Stimulated activated CD8-positive, alpha-beta memory T cell treated with anti-CD3 and anti-CD28 coated beads, Interleukin-4, amount 100 ng/mL, for 24 hours (primary cell): ENCODE measurements at places on chromosomes 11 and 22.

DNA sequence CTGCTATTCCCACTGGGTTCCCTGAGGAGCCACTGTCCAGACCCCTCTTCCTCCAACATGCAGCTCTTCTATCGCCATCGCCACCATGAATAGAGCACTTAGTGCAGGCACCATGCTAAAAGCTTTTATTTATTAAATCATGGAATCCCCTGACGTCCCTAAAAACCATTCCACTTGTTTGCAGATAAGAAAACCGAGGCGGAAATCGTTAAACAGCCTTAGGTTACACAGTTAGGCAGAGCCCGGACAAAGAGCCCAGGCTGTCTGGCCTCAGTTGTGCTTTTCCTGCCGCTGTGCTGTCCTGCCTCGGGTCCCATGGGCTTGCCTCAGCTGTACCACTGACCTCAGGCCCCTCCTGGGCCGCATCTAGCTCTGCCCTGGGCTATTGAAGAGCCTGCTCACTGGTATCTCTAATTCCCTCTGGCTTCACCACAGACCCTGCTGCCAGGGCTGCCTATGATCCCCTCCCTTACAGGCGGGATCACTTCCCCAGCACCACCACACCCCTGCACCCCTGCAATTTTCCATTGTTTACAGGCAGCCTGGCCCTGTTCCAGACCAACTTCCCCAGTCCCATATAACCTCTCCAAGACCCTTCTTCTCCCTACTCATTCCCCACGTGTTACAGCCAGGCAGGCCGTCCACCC lies 13.0 kb upstream of the TUB start:
- DNase-seq: no peak

DNA sequence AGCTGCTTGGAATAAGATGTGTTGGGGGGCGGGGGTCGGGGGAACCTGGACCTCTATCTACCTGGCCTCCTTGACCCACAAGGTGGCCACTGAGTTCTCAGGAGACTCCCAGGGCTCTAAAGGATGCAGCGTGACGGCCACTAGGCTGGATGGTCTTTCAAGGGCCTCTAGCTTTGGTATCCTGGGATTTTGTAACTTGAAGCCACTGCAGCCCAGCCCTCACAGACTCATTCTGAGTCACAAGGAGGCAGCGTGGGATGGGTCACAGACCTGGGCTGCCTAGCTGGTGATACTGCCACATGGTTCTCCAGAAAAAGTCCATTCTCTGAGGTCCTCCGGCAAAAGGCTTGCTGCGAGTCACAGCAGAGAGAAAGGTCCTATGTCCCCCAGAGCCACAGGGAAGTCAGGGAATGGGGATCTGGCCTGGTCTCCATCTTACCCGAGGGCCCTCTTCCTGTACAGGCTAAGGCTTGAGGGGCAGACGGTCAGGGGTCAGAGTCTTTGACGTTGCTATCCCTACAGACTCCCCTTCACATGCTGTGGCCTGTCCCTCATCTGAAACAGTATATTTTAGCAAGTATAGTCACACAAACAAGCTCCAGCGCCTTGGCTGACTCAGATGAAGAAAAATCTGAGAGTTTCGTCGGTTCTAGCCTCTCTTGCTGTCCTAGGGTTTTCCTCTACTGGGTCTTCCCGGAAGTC lies 52.4 kb downstream of the KCNC1 start:
- no peak for DNase-seq

DNA sequence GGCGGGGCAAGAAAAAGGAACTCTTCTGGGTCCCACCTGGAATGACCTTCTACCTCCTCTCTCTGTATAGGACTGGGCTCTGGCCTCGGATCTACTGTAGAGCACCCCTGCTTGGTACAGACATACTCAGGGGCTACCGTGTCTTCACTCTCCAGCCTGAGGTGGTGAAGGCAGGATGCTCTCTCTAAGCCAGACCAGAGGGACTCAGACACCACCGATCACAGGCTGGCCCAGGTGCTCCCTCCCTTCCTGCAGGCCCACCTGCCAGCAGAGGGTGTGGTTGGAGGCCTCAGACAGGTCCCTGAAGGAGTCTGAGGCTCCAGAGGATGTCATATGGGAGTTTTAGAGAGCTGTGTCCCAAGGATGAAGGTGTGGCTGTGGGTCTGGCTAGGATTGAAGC lies 4.1 kb downstream of the NHERF4 start:
- DNase-seq: no peak

DNA sequence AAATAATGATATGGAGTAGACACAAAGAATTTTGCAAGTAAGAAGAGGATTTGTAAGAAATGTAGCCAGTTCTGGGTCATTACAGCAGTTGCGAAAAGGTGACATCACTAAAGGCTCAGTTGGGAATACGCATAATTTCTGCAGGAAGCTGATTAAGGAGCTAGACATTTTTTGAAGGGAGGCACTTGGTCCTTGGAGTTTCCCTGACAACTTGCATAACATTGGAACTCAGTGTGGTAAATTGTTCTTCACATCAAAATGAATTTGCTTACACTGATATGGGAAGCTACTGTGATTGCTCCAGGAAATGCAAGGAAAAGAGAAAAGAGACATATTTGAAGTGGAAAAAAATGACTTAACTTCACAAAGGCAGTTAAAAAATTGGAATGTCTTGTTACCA lies 626.1 kb downstream of the NELL1 start:
- no peak for DNase-seq

DNA sequence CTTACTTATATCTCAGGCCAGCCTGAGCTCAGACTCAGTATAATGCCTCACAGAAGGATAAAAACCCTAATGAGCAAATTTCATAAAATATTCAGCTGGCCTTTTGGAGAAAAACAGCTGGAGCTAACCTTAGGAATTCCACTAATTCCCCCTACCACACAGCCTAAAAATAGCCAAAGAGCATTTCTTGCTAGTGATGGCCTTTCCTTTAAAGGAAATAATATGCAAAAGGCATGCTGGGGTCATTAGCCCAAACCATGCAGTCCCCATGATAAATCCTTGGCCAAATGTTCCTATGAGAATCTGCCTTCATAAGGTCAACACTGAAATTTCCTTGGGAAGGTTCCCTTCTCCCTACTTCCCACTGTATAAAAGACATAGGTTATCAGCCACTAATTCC lies 38.2 kb downstream of the SYTL2 start:
- no peak for DNase-seq

DNA sequence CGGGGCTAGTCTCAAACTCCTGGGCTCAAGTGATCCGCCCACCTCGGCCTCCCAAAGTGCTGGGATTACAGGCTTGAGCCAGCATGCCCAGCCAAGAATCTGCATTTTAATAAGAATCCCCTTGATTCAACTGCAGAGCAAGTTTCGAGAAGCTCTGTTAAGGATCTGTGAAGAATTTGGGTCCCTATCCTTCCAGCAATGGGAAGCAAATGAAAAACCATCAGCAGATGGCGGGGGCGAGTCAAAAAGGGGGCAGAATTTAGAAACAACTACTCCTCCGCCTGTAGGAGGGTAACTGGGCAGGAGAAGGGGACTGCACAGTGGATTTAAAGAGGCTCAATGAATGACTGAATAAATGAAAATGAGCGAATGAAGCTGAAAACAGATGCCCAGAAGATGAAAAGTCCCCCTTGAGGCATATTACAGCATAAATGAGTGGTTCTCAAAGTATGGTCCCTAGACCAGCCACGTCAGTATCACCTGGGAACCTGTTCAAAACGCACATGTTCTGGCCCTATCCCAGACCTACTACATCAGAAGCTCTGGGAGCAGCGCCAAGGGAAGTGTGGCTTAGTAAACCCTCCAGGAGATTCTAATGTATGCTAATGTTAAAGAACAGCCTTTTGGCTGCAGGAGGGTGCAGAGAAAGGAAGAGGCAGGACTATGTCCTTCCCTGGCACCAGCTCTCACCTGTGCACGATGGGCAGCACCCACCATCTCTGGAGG lies 15.0 kb downstream of the VWCE start:
- no peak for DNase-seq

GRCh38 chr11:60951904-60952741 lies at the start of gene SLC15A3:
Gene SLC15A3 (minus strand): TSS chr11:60952176. CDS start chr11:60951551, 625 bp downstream.
- no peak for DNase-seq

GRCh38 chr22:24427500-24428164 lies at the start of gene ADORA2A:
Gene ADORA2A (plus strand): TSS chr22:24427599. CDS start chr22:24433405, 5,806 bp downstream.
- DNase-seq: peak; percentile 75

DNA sequence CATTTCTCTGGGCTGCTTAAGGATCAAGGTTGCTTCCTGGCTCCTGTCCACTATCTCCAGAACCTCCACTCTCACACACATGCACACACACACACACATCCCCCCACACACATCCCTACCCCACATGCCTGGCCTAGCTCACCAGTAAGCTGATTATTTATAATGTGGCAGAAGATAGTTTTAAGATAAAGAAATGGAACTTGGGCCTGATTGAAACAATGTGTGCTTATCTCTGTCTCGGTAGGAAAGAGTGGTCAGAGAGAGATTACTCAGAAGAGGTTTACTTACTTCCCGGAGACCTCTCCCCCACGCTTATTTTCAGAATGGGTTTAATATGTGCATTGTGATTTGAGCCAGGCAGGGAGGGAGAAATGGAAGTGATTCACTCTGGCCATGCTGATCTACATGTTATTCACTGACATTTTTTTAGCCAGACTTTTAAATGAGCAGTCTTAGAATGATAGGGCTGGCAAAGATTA lies 422.4 kb downstream of the TENM4 start:
- DNase-seq: no peak

DNA sequence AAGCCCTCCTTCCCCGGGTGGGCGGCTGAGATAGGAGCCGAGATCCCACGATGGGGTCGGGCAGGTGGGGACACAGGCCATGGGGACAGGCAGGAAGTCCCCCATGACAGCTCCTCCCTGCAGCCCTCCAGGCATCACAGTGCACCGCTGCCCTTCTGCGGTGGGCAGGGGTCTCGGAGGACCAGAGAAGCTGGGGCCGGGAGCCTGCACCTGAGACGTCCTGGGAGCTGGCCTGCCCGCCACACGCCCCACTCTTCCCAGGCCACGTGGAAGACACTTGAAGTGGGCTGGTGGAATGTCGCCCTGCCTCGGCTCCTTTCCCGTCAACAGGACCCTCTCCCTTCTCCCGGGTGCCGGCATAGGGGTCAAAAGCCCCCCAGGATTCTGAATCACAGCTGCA lies 55.4 kb downstream of the ELFN2 start:
- DNase-seq: no peak

DNA sequence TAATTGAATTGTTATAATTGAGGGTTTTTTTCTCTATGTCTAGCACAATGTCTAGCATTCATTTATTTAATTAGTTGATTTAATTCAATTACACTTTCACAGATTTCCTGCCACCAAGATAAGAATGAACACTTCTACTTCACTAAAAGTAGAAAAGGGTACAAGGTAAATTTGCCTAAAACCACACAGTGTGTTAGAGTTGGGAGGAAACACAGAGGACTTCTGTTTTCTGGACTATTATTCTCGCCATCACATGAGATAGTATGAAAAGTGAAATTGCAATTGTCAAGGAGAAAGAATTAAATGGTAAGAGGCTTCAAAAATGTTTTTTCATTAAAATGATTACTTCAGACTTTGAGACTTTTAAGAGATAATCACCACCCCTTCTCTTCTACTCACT lies 109.5 kb downstream of the ETS1 start:
- DNase-seq: no peak

DNA sequence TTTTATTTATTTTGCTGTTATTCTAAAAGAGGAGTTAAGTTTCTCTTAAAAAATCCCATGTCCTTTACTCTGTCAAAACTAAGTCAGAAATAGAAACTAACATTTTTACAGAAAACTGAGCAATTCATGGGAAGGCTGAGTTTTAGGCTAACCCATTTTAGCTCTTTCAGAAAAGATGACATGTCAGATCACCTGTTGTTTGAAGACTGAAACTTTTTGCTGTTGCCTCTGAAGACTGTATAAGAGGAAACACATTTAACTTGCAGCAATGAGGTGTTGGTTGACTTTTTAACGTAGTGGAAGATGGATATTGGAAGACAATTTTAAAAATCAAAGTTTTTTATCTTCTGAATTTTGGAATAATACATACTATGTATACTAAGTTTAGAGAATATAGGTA lies 115.4 kb downstream of the METTL15 start:
- no peak for DNase-seq

GRCh38 chr11:2700415-2701211 lies 819 bp upstream of the KCNQ1OT1 start:
- peak; percentile 28 for DNase-seq

DNA sequence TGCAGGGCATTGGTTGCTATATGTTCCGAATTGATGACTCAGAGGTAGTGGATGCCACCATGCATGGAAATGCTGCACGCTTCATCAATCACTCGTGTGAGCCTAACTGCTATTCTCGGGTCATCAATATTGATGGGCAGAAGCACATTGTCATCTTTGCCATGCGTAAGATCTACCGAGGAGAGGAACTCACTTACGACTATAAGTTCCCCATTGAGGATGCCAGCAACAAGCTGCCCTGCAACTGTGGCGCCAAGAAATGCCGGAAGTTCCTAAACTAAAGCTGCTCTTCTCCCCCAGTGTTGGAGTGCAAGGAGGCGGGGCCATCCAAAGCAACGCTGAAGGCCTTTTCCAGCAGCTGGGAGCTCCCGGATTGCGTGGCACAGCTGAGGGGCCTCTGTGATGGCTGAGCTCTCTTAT lies 5.4 kb upstream of the TTC36 start:
- DNase-seq: no peak

DNA sequence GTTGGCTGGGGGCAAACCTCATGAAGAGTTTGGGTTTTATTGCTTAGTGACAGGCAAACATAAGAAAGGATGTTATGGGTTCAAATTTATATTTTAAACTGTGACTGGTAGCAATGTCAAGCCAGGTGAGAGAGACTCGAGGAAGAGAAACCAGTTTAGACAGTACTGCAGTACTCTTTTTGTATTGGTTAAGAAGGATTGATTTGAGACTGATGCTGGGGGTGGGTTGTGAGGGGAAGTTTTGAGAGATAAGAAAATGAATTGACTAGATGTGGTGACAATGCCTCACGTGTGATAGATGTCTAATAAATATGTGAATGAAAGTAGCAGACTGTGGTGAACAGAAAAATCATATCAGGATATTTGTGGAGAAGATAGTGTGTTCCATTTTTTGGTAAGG lies 142.4 kb downstream of the DDX10 start:
- DNase-seq: no peak
